ENCODE measurements at places on chromosomes 4 and X.

DNA sequence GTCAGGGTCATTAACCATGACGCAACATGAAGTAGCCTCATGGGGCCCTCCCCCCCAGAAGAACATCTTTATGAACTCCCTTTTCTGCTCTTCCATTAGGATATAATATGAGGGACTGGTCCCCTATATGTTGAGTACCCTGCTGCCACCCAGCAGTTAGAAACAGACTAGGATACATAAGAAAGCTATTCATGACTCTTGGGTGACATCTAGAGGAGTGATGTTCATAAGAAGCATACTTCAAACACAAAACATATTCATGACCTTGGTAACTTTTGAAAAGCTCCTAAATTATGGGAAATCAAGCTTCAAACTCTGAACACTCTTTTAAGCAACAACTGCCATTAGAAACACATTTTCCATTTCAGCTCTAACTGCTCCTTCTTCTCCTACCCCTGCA is 155.2 kb upstream of the SPIN4 start:
- no peak for DNase-seq

DNA sequence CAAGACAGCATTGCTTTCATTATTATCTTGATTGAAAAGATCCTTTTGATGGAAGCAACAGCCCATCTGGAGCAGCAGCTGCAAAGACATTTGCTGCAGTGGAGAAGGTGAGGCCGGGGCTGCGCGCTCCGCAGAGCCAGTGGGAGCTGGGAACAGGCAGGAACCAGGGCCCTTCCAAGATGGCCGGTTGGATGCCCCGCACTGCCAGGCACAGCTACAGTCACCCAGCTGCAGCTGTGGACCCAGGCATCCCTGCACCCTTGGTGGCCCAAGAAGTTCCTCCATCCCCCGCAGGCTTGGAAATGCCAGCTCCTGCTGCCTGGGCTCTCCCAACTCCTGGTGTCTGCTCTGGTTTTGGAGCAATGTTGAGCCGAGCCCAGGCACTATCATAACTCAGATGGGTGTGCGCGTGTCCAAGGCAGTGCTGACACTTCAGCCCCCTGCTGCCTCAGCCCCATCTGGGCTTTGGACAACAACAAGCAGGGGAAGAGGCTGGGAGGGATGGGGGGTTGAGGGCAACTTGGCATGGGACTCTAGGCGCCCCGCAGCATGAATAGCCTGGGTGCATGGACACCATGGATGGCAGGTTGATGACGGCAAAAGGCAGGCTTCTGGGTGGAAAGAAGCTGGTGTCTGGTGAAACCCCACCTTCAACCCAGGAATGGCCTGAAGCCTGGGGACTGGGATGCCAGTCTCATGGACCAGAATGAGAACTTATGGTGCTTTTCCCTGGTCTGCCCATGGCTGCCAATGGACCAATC is 371.8 kb downstream of the FSTL5 start:
- no peak for DNase-seq

- DNase-seq = no peak
These were observed 88.8 kb upstream of the GPC3 start for GRCh38 chrX:134074151-134074550.

DNA sequence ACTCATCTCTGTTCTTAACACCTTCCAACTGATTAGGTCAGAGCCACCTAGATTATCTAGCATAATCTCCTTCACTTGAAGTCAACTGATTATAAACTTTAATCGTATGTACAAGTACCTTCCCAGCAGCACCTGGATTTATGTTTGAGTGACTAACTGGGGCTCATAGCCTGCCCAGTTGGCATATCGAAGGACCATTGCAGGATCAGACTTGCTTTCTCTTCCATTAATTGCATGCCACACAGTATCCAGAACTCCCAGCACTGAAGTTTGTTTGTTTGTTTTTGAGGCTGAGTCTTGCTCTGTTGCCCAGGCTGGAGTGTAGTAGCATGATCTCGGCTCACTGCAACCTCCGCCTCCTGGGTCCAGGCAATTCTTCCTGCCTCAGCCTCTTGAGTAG is 27.9 kb downstream of the GRK4 start:
- DNase-seq = no peak

GRCh38 chrX:46543441-46543840 is 1.8 kb downstream of the ZNF674 start:
- DNase-seq = no peak

GRCh38 chrX:55144697-55145096 is 55.9 kb downstream of the PAGE2 start:
- no peak for DNase-seq

DNA sequence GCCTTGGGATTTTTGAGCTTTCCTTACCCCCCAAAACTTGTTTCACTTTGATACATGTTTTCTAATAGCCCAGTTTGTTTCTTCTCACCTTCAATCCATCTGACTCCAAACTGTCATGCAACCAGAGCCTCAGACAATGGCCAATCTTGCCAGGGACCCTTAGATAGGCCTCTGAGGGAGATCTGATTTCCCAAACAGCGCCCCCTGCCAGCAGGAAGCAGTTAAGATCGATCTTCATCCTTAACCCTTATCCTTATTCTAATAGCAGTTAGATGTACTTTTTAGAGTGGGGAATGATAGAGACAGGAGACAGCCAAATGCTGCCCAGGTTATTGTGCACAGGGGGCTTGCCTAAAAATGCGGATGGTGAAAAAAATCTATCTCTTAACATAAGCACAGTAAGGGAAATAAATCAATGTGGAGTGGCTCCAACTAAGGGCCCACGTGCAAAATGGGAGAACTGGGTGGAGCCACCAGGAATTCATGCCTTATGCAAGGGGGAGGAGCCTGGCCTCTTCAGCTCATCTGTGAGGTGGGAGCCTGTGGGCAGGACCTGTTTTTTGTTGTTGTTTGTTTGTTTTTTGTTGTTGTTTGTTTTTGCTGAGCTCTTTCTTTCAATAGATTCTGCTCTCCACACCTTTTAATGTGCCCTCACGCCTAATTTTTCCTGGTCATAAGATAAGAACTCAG is 833.6 kb upstream of the AGA start:
- no peak for DNase-seq

- no peak for DNase-seq
These were observed 584.2 kb upstream of the FTHL17 start for GRCh38 chrX:31656013-31656412.

GRCh38 chr4:127410201-127410600 is 222.6 kb upstream of the INTU start:
- DNase-seq = no peak

DNA sequence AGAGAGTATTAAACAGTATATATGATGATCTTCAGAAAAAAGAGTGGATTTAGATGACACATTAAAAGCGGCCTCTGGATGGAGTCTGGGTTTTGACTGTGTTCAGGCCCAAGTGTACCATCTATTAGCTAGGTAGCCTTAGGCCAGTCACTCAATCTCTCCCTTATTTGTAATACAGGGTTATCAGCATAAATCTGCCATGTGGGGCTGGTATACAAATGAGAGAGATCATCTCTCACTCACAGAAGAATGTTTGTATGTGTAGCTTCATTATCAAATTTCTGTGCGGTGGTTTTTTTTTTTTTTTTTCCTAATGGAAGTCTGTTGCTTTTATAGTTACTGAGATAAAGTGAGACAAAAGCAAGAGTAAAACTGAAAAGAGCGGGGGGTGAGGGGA is 12.7 kb downstream of the SLC2A9 start:
- no peak for DNase-seq

DNA sequence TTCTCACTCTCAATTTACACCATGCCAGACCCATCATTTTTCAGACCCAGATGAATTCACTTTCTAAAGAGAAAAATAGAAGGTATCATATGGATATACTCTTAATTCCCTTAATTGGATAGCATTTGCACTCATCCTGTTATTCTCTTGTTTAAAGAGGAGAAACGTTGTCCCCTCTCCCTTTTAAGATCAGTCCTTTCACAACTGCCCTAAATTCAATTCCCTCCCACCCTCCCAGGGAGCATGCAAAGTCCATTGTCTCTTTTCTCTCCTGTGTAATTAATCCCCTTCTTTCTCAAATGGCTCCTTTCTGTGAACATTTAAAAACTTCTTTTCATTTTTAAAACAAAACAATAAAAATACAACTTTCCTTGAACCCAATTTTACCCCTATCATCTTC is 124.7 kb upstream of the TLL1 start:
- DNase-seq = no peak

DNA sequence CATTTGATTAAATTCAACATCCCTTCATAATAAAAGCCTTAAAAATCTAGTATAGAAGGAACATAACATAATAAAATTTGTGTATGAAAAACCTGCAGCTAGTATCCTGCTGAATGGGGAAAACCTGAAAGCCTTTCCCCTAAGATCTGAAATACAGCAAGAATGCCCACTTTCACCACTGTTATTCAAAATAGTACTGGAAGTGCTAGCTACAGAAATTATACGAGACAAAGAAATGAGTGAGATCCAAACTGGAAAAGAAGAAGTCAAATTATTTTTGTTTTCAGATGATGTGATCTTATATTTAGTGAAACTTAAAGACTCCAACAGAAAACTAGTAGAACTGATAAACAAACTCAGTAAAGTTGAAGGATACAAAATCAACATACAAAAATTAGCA is 152.9 kb downstream of the RTL3 start:
- no peak for DNase-seq

DNA sequence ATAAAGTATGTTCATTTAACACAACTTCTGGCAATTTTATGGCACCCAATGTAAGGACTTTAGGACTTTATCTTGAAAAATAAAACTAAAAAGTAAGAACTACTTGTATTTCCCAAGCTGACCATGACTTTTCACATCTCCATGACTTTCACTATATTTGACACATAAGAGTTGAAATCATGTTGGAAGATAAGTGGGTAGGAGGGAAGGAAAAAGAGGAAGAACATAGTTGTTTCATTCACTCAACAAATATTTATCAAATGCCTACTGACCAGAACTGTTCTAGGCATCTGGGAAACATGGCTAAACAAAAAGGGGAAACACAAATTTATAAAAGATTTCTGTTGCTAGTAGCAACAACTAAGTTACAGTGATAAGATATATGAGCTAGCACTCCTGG is 16.0 kb downstream of the SCLT1 start:
- no peak for DNase-seq

- DNase-seq = no peak
These were observed 95.7 kb downstream of the NPNT start for GRCh38 chr4:105990933-105991332.

DNA sequence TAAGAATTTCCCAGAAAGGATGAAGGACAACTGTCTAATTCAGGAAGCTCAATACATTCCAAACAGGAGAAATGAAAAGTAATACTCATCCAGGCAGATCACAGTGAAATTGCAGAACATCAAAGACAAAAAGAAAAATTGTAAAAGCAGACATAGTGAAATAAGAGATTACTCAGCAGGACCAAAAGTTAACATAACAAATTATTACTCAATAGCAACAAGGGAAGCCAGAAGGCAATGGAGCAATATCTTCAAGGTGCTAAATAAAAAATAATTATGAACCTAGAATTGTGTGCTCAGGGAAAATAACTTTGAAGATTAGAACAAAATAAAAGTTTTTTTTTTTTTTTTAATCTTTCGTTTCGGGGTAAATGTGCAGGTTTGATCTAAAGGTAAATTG is 30.5 kb upstream of the ENPP6 start:
- no peak for DNase-seq

- DNase-seq = no peak
These were observed 10.7 kb upstream of the RBMXL3 start for GRCh38 chrX:115178473-115178872.

- DNase-seq = no peak
These were observed 439.5 kb downstream of the GRXCR1 start for GRCh38 chr4:43332052-43332425.

DNA sequence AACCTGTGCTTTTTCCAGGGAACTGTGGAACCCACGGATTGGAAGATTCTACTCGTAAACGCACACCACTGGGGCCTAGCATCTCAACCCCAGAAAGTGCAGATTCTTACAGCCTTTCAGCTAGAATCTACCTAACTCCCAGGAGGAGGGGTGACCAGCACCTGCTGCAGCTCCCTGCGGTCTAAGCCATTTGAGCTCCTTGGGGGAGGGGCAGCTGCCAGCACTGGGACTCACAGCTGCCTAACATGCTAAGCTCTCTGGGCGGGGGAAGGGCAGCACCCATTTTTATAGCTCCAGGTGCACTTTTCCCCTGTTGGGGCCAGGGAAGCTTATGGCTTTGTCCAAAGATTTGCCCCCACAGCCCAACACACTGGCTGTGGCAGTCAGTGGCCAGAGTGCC is 595.7 kb upstream of the EPHA5 start:
- no peak for DNase-seq

DNA sequence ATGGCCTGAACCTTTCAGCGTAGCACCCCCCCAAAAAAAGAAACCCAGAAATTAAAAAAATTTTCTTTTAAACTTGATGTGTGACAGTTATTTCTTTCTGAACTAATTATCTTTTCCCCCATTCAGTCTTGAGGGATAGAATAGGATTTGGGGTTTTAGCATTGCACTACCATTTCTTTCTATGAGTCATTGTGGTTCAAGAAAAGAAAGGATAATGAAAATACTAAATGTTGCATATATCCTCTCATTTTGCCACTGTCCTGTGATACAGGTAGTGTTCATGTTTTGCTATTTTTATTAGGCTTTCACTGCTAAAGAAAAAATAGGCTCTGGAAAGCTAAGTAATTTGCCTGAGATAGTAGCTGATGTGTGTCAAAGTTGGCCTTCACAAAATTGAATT is 39.4 kb upstream of the DCK start:
- no peak for DNase-seq

- DNase-seq = no peak
These were observed 119.9 kb upstream of the HS3ST1 start for GRCh38 chr4:11548597-11549082.

GRCh38 chrX:567891-568290 is 62.7 kb upstream of the SHOX start:
- no peak for DNase-seq

DNA sequence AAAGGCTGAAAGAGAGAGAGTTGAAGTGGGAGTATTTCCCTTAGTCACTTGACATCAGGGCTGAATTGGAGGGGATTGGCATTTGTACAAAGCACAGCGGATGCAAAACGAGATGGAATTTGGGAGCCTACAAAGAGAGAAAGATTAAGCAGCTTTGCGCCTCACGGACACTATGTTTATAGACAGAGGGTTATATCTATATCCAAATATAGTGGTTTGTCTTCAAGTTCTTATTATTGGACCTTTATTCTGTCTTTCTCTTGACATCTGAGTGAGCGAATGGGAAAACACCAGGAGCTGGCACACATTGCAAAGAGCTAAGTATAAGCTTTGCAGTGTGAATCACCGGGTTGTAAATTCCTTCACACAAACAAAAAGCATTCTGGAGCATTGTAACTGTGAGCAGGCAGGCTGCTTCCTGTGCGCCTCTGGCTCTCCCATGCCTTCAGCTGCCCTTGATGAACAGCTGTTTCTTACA is 500.2 kb downstream of the STIM2 start:
- DNase-seq = no peak

DNA sequence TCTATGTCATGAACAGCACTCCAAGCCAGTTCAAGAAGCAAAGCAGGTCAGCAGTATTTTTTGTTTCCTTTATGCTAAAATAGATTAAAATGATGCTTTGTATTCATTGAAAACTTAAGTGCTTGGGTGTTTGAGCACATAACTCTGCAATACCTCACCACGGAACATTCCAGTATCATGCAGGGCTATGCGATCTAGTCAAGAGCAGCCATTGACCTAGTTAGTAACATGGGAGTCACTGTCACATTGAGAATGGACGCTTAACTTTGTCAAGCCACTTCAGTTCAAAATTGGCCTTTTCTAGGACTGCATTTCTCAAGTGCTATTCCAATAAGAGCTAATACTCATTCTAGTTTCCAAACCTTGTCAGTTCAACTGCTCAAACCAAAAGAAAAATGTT is 160.1 kb upstream of the FSTL5 start:
- no peak for DNase-seq

Data from stimulated activated CD4-positive, alpha-beta T cell treated with anti-CD3 and anti-CD28 coated beads, Interleukin-1b, Interleukin-23, amount 100 ng/mL, for 1 hour (primary cell).